Stimulated activated CD4-positive, alpha-beta T cell treated with anti-CD3 and anti-CD28 coated beads, Interleukin-1b, Interleukin-23, amount 100 ng/mL, for 1 hour (primary cell): ENCODE measurements at places on chromosomes 5 and 9.

- no peak for DNase-seq
Observed at GRCh38 chr5:5419291-5420210, 2.9 kb upstream of the ICE1 start.

DNA sequence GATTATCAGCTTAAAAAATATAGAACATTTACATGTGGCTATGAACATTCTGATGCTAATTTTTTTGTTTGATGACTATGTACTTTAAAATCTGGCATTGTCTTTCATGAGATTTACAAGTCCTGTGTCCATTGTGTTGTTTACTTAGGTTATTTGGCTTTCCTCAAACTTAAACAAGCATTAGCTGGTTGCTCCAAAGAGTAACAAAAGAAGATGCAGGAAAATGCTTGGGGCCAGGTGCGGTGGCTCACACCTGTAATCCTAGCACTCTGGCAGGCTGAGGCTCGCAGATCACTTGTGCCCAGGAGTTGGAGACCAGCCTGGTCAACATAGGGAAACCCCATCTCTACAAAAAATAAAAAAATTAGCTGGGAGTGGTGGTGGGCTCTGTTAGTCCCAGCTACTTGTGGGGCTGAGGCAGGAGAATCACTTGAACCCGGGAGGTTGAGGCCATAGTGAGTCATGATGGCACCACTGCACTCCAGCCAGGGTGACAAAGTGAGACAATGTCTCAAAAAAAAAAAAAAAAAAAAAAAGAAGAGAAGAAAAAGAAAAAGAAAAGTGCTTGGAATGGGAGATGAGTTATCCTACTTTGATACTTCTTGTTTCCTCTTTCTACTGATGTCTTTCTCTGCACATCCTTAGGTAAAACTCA is 39.7 kb downstream of the PAM start:
- DNase-seq = no peak

GRCh38 chr5:93428868-93429267 is 152.2 kb downstream of the NR2F1-AS1 start:
- DNase-seq = no peak

DNA sequence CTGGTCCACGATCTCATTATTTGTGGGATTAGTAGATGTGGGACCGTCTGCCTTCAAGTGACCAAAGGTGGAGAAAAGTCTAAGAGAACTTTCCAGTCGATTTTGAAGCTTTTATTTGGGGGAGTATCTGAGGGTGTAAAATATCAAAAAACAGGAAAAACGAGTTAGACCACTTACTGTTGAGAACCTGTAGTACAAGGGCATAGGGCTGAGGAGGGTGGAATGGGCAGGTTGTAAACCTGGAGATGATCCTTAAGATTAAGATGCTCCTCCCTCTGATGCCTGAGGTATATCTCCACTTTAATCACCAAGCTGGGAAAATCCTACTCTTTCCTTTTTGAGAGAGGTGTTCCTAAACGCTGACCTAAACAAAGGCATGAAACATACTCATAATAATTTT is 32.0 kb upstream of the GTF2H2C start:
- no peak for DNase-seq

GRCh38 chr5:170131235-170131634 is 25.5 kb downstream of the FOXI1 start:
- DNase-seq = no peak

- DNase-seq = no peak
Observed at GRCh38 chr5:9429691-9430215, 116.1 kb downstream of the SEMA5A start.

DNA sequence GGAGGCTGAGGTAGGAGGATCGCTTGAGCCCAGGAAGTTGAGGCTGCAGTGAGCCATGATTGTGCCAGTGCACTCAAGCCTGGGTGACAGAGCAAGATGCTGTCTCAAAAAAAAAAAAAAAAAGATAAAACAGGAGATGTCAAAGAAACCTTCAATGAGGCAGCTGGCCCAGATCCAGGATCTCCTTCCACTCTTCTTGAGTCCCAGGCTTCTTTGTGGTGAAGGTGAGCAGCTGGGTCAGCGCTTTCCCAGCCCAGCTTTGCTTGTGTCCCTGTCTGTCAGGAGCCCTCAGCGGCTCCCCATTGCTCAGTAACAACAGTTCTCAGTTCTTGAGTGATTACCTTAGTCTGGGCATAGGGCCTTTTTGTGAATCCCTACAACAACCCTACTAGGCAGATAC is 69.4 kb upstream of the PSD2 start:
- no peak for DNase-seq

- DNase-seq = no peak
Observed at GRCh38 chr5:79888643-79889042, 102.4 kb downstream of the MTX3 start.

DNA sequence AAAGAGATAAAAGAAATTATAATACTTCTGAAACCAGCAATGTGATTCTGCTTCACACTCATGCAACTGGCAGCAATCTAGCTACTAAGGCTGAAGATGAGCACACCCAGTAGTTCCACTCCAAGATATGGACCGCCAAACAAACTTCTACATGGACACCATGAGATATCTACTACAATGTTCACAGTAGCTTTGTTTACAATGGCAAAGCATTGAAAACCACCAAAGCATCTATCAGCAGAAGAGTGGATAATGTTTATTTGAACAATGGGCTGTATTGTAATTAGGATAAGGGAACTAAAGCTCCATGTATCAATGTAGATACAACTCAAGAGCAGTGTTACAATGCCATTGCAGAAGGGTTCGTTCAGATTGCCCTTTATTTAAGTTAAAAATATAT is 91.2 kb upstream of the ERBIN start:
- no peak for DNase-seq

DNA sequence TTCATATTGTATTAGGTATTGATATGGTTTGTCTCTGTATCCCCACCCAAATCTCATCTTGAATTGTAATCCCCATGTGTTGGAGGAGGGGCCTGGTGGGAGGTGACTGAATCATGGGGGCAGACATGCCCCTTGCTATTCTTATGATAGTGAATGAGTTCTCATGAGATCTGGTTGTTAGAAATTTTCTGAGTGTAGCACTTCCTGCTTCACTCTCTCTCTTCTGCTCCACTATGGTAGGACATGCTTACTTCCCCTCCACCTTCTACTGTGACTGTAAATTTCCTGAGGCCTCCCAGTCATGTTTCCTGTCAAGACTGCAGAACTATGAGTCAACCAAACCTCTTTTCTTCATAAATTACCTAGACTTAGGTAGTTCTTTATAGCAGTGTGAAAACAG is 187.4 kb upstream of the SLC24A2 start:
- no peak for DNase-seq

GRCh38 chr5:142008813-142009212 is 4.0 kb downstream of the GNPDA1 start:
- DNase-seq = no peak

- no peak for DNase-seq
Observed at GRCh38 chr9:79446523-79447307, 125.0 kb upstream of the TLE4 start.

GRCh38 chr5:134143944-134144941 is 29.8 kb downstream of the TCF7 start:
- no peak for DNase-seq

DNA sequence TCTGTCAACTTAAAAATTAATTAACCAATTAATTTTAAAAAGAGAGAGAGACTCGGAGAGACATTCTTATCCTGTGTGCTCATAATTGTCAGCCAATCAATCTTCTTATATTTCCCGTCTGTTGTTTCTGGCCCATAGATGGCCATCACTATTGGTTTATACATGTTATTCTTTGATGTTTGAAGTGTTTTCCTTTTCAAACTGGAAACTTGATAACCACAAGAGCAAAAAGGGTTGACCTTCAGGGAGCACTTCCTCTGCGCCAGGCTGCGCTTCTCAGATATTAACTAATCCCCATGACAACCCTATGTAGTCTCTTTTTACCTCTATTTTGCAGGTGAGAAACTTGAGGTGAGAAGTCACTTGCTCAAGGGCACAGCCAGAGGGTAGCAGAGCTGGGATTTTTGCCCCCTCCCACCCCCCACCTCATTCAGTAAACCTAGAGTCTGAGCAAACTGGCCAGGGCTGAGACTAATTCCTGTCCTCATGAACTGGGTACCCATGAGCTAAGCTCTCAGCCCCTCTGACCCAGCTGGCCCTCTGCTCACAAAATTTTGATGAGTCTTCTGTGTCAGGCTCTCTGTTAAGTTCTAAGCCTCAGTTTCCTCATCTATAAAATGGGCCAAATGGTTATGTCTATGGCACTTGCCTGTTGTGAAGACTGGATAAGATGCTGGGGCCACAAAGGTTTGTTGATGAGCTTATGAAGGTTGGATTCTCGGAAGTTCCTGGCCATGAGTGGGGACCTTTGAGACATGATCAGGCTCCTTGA is 86.0 kb upstream of the SH3PXD2B start:
- no peak for DNase-seq

- no peak for DNase-seq
Observed at GRCh38 chr9:78236551-78236910, 656 bp downstream of the CEP78 start.

DNA sequence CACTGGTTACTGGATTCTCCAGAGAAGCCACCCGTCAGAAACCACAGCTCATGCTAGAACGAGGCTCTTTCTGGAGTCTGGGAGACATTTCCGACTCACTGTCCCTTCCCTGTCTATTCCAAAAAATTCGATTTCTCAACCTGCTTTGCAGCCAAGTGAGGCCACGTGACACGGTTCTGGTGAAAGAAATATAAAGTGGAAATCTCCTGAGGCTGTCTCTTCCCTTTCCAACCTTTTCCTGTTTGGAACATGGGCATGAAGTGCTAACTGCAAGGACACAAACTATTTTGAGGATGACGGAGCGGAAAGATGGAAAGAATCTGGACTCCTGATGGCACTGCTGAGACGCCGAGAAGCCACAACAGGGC is 6.1 kb upstream of the PTGS1 start:
- no peak for DNase-seq

DNA sequence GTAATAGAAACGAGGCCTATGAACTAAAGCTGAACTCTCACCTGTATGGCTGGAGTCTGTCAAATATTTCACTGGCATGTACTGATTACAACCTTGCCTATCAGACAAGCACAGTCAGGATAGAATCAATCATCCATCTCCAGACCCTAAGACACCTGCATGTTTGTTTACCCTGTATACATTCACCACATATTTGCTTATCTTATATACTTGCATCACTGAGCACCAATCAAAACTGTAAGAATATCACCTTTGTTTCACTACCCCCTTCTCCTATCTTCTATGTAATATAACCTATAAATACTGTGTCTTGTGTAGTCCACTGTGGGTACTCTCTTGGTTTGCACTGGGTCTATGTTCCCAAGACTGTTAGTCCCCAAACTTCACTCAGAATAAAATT is 1085.7 kb downstream of the TAF11L14 start:
- no peak for DNase-seq

- DNase-seq = no peak
Observed at GRCh38 chr5:31937226-31937625, 236.9 kb downstream of the GOLPH3 start.

DNA sequence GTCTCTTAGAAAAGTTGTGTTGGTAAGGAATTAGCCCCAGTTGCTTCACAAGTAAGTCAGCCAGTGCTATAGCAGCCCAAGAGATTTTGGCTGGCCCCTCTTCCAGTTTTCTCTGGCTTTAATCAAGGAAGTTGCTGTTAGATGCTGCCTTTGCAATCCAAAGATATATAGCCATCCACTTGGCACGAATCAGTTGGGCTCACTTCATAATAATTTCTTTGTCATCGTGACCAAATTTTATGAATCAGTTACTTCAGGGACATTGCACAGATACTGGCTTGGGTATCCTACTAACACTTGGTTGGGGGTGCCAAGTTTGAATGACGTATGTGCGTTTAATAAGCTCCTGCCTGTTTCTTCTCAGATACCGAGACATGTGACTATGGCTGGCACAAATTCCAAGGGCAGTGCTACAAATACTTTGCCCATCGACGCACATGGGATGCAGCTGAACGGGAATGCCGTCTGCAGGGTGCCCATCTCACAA is 81.5 kb downstream of the VCAN start:
- no peak for DNase-seq

DNA sequence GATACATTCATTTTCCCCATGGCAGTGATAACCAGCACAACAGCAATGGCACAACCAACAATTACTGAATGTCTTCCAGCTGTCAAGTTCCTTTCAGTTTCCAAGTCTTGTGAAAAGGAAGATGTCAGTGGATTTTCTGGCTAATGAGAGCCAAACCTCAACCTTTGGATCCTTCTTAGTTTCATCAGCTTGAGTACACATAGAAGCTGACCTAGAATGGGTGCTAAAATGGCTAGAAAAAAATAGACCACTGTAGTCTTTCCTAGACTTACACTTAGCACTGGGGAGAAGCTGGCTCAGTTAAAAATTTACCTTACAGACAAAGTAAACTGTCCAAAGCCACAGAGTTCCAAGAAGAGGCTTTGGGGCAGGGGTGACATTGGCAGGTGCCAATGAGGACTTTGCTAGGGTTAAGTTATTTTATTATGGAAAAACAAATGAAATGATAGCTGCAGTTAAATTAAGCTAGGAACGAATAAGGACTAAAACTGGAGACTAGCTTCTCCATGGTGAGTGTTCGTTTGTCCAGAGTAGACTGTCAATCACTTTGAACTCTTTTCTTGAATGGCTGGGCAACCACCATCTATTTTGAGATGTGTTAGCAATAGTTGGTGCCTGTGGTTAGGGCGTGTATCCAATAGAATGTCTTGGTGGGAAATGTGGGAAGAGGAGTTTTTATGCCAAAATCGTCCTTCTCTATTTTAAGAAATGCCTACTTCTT is 25.9 kb upstream of the TXN start:
- DNase-seq = no peak

DNA sequence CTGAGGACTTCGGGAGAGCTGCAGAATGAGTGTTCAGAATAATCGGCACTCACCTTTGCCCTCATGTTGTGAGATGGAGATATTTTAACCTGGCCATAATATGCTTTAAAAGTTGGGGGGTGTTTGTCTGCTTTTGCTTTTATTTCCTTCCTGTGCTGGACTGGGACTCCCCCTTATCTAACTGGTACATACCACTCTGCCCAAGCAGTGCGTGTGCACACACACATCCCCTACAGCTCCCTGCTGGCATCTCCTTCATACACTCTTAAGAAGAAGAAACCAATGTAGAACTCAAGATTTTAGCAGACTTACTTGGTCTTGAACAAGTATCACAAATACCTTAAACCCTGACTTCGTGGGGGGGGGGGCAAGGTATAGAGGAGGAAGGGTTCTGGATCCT is 146.2 kb upstream of the DMRT1 start:
- no peak for DNase-seq

GRCh38 chr5:139415221-139415861 is 11.5 kb upstream of the SPATA24 start:
- DNase-seq = no peak

DNA sequence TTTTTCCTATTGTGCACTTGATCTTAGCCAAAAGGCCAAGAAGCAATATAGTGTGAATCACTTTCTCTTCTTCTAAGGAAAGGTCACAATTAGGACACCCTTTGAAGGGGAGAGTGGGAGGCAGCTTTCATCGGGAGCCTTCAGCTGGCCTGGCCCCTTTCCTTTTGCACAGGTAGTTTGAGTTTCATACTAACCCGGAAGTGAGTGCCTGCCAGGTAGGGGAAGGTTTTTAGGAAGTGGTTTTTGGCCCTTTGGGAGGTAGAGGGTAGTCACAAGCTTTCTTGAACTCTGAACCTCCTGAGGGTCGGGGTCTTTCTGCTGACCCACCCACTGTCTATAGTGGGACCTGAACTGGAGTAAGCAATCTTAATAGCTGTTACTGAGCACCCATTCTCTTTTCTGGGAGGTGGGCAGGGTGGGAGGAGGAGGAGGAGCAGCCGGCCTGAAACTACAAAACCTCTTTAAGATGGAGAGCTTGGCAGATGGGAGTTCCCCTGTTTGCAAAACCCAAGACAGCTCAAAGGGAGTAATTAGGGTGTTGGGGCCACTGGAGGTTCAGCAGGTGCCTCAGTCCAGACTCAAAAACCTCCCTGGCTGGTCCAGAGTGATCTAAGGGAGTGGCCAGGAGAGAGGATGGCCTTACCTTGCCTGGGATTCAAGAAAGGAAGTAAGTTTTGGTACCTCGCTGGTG is 6.0 kb downstream of the LARP1 start:
- DNase-seq = no peak
